ENCODE measurements at places on chromosomes 2 and 18.

GRCh38 chr2:240905176-240905781 lies 857 bp upstream of the CROCC2 start:
- DNase-seq: peak; percentile 88

DNA sequence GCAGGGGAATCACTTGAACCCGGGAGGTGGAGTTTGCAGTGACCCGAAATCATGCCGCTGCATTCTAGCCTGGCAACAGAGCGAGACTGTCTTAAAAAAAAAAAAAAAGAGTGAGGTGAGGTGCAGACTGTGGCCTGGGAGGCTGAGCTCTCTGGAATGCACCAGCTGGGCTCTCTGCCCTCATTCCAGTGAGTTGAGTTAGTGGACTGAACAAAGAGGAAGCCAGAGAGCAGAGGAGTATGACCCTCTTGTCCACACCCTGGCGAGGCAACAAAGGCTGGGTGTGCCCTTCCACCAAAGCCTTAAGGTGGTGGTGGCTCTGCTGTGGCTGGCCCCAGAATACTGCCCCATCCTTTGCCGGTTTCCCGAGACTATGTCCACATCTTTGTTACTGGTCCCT lies 71.3 kb upstream of the ACKR3 start:
- DNase-seq: no peak

- DNase-seq: no peak
These were observed 1.2 kb downstream of the SULT1C3 start for GRCh38 chr2:108240966-108241365.

DNA sequence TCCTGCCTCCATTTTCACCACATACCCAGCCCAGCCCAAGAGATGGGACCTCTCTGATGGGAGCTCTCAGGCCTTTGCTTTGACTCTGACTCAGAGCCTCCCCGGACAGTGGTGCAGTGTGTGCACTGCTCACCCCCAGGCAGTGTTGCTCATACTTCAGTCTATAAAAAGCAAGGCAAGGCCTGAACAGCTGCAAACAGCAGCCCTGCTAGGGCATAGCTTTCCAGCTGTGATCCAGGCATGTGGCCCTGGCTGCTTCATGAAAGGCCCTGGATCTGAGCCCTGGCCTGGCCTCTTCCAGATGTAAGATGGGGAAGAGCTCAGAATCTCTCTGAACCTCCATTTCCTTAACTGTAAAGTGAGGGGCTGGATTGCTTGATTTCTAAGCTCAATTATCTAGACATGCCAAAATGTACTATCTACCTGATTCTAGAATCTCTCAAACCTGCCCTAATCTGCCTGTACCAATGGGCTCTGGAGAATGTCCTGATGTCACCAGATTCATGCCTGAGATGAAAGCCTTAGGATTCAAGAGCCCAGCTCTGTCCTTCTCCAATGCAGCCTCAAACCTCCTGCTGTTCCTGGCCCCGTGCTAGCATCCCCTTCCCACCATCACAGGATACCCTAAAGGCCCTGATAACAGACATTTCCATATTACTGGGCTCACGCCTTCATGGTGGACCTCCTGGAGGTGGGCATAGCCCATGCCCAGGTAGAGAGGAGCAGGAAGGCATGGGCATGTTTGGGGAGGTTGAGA lies 206.9 kb downstream of the ARL4C start:
- no peak for DNase-seq

- no peak for DNase-seq
These were observed 14.5 kb downstream of the CAPN14 start for GRCh38 chr2:31202833-31203232.

- no peak for DNase-seq
These were observed 47.4 kb upstream of the KDM3A start for GRCh38 chr2:86393521-86394491.

GRCh38 chr2:233010569-233011267 lies 2.3 kb downstream of the NGEF start:
- no peak for DNase-seq

DNA sequence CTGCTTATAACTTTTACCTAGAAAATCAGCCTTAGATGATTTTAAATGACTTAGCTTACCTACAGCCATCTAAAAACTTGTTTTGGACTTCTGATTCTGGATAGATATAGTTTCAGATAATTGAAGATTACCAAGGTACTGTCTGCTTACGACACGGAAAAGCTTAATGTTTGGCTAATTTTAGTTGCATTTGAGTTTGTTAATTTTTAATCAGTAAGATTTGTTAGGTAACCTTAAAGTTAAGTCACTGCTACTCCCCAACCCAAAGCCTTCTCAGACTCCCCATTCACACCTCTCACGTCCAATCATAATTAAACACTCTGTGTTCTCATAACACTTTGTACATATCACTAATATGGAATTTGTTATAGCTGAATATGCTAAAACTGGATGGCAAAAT lies 190.6 kb upstream of the VWC2L start:
- DNase-seq: no peak

GRCh38 chr2:227817850-227818674 lies 4.4 kb downstream of the CCL20 start:
- DNase-seq: no peak

DNA sequence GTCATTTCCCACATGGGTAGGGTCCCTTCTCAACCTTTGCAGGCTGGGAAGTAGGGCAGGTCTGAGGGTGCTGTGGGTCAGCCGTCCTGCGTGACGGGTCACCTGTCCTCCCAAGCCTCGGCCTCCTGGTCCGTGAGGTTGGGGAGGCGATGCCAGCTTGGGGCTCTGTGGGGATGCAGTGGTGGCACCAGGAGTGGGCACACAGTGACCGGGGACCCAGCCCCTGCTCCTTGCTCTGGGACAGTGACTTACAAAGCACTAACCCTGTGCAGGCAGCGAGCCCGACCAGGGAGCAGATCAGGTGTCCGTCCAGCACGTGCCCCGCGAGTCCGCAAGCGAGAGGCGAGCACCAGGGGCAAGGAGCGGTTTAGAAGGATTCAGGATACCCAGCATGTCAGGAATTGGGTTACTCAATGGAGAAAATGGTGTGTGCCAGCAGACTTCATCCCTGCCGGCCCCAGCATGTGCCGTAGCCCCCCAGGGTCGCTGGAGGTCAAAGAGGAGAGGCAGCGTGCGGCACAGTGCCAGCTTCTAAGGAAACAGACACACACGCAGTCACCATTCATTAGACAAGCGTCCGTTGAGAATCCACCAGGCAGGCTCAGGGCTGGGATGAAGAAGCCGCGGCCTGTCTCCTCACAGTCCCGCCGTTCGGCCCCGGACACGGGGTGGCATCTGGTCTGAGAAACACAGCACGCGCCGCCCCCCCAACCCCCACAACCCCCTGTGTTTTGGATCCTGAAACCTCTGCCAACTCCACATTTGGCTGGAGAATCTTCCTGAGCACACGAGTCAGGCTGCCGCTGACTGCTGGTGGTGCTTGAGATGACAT lies 11.7 kb downstream of the COLEC11 start:
- DNase-seq: no peak

DNA sequence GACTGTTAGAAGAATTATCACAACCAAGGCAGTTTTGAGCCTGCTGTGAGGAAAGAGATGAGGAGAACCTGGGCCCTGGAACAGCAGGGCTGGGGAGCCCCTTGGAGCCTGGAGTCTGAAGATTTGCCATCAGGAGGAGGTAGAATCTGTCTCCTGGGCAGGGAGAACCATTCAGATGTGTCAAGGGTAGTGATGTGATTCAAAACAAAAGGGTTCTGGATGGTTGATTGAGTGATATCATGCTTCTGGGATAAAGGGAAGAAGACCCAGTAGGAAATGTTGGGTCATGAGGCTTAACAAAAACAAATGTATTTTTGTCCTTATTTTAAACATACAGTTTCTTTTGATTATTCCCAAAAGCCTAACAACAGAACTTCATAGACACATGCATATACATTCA lies 28.6 kb downstream of the RNF144A start:
- DNase-seq: no peak
